Cardiac atrium fibroblast (primary cell): ENCODE measurements at places on chromosomes 12 and 14. TPM values are rescaled to one million over a fixed set of nuclear protein-coding genes. Genes with fewer than 3 reads are reported as not detected.

RERG gene
- total RNA-seq = 0.72 and 1.6 TPM in 2 replicates

FAM90A1 gene
- total RNA-seq = not detected in 2 replicates

SLCO1B1 gene
- not detected in 2 replicates for total RNA-seq

ERP27 gene
- total RNA-seq = not detected in 2 replicates

CCDC197 gene
- total RNA-seq = not detected in 2 replicates

SOAT2 gene
- total RNA-seq = not detected in 2 replicates

MYF5 gene
- not detected in 2 replicates for total RNA-seq

SRSF9 gene
- total RNA-seq = 59.9 and 75.5 TPM in 2 replicates

KCNJ8 gene
- 0.16 and 0.36 TPM in 2 replicates for total RNA-seq
